ENCODE measurements at places on chromosomes 7 and 10.

- DNase-seq: no peak
Measured at GRCh38 chr10:124205432-124205831, 112.0 kb upstream of the CHST15 start.

GRCh38 chr10:78190051-78190825 lies 156.6 kb downstream of the RPS24 start:
- no peak for DNase-seq

GRCh38 chr10:124119946-124120345 lies 26.5 kb upstream of the CHST15 start:
- no peak for DNase-seq

GRCh38 chr7:116501425-116502167 lies 2.1 kb downstream of the CAV2 start:
- DNase-seq: no peak

- peak; percentile 18 for DNase-seq
Measured at GRCh38 chr10:33559105-33559504, 224.6 kb upstream of the NRP1 start.

DNA sequence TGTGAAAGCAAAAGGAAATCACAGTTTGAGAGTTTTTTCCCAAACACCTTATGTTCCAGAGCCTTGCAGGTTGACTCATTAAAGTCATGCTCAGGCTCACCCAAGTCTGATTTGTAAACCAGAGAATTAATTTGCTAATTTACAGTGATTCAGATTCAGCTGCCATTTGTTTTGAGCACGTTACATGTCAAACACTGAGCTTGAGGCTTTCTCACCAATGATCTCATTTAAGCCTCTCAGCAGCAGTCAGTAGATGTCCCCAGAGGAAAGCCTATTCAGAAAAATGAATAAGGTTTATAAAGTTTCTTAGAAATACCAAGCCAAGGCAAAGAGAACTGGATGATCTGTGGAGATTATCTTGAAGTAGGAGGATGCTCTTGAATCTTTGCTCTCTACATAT lies 420.4 kb downstream of the HTR7 start:
- no peak for DNase-seq

DNA sequence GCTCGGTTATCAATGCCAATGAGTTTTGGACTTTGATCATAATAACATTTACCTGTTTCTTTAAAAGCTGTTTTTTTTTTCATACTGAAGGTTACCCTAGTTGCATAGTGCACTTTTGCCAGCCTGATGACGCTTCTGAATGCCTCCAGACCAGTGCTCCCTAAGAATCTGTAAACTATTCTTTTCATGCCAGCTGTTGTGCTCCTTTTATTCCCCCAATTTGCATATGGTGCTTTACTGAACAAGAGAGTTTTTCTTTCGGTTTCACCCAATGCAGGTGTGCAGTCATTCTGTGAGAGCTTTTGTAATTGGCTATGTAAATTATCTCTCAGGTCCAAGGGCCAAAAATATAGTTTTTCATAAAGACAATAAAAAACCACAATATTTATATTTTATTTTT lies 48.1 kb upstream of the GLCCI1 start:
- DNase-seq: no peak

DNA sequence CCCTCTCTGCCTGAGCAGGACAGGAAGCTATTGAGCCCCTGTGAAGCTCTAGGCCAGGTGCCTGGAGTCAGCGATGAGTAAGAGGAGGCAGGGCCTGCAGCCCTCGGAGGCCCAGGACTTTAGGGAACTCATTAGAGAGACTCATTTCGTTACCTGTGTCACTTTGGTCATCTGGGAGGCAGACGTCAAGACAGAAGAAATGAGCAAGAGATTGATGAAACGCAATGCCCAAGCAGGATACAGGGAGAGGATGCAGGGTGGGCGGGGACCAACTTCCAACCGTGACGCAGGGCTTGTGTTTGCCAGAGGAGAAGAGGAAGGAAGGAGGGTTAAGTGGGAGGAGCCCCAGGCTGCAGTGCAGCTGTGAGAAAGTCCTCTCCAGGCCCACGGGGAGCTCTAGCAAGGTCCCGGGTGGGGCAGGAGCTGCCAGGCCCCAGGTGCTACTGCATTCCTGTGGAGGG lies 26.4 kb upstream of the GNA12 start:
- DNase-seq: no peak

Measured in amniotic stem cell (primary cell).